Activated CD8-positive, alpha-beta memory T cell treated with anti-CD3 and anti-CD28 coated beads, Interleukin-2, amount 50 U/mL, for 4 hours (primary cell): ENCODE measurements at places on chromosomes 3 and 15.

GRCh38 chr3:82413171-82413570 lies 651.7 kb upstream of the GBE1 start:
- no peak for DNase-seq

GRCh38 chr3:115537669-115538068 lies 85.6 kb upstream of the GAP43 start:
- no peak for DNase-seq

DNA sequence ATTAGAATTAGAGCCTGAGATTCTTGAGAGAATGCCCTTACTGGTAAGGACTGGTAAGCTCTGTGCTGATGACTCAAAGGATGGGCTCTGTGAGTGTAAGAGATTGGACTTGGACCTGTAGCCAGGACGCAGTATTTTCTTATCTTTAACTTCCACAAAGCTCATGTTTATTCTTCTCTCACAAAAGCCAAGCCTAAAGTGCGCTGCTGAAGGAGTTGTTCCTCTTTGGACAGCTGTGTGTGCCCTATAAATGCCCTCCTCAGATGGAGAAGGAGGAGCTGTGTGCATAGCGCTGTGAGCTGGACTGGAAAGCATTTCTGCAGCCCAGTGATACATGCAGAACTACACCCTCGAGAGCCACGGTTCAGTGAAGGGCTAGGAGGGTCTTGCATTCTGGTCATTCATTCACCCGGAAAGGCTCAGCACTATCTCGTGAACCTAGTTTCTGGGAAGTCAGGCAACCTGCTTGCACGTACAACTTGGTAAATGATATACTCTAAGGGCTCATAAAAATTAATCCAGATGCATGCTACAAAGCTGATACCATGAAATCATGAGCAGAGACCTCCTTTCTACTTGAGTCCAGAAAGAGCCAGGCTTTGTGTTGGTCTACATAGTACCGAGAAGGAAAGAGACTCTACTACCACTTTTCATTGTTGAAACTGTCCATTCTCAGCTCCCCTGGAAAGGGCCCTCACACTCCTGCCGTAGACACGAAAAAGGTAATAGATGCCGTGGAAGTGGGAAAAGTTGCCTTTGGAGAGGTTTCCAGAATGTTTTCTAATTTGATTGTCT lies 103.0 kb upstream of the TBL1XR1 start:
- no peak for DNase-seq

GRCh38 chr3:146160321-146160963 lies 542 bp downstream of the PLOD2 start:
- no peak for DNase-seq

- no peak for DNase-seq
Observed at GRCh38 chr3:14843321-14843720, 24.6 kb downstream of the FGD5 start.

DNA sequence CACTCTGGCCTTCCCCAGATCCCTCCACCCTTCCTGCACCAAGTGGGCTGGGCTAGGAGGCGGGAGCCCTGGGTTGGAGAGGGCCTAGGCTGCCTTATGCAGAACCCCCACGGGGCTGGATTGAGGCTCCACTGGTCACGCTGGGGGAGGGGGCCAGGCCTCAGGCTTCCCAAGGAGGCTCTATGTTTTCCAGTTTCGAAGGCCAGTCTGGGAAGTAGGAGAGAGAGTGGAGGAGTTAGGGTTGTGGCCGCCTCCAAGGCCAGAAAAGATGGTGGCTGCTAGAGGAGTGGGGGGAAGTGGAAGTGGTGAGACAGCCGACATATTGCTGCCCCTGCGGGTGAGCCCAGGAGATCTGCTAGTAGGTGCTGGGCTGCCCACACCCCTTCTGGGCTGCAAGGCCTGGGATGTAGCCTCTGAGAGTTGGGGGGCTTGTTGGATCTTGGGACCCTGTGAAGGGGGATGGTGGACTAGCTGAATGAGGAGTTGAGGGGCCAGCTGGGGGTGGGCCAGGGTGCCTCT lies 1.2 kb downstream of the GNAI2 start:
- peak; percentile 25 for DNase-seq

- DNase-seq: peak; percentile 75
Observed at GRCh38 chr3:48507256-48508061, 3.5 kb upstream of the SHISA5 start.

GRCh38 chr3:24471486-24471885 lies 23.2 kb downstream of the THRB start:
- no peak for DNase-seq

DNA sequence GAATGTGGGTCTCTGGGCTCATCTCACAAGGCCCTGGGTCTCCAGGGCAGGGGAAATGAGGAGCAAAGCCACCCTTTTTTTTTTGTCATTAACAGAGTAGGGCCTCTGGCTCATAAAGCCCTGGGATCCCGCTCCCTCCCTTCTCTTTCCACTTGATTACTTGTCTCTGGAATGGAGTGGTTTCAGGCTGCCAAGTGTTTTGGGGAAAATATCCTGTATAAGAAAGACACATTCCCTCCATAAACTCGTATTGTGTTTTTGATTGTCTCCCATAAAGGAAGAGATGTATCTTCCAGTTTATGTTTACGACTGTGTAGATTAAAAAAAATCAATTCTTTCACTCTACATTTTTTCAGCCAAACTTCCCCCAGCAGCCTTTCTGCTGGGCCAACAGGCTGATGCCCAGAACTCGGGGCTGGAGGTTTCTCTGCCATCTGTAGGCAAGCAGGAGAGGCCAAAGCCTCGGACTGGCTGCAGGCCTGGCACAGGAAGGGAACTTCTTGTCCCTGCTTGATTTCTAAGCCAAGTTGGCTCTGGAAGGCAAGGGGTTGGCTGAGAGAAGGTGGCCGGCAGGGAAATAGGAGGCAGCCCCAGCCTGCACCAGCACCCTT lies 49.4 kb upstream of the INSYN1 start:
- no peak for DNase-seq

DNA sequence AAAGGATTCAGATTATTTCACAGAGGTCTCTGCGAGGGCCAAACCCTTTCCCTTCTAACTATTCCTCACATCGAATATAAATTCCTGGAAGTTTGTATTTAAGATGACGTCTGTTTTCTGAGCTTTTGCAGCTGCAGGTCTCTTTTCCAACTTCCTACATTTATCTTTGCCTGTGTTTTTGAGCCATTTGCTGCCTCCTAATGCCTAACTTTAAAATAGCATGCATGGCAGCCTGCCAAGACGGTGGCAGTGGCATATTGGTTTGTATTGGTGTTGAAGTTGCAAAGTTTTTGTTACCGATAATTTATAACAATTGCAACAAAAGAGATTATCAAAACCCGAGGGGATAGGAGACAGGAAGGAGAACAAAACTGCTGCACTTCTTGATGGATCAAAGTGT lies 187.1 kb upstream of the DNAJC19 start:
- no peak for DNase-seq

GRCh38 chr3:71966185-71966584 lies 181.2 kb upstream of the PROK2 start:
- no peak for DNase-seq

- no peak for DNase-seq
Observed at GRCh38 chr3:140756240-140757016, 78.6 kb downstream of the TRIM42 start.

DNA sequence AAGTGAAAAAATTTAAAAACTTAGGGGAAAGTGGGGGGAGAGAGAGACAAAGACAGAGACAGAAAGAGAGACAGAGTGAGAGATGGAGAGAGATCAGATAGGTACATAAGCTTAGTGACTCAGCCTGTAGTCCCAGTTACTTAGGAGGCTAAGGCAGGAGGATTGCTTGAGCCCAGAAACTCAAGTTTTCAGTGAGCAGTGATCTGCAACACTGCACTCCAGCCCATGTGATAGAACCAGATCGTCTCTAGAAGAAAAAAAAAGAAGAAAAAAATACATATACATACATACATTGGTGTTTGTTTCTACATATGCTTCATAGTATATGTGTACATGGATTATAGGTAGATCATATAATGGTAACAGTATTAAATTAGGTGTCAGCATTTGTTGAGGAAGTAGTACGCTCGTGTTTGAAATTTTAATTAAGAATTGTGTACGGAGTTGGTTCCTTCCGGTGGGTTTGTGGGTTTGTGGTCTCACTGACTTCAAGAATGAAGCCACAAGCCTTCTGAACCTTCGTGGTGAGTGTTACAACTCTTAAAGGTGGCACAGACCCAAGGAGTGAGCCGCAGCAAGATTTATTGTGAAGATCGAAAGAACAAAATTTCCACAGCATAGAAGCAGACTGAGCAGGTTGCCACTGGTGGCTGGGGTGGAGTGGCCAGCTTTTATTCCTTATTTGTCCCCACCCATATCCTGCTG lies 38.3 kb upstream of the SNRPN start:
- DNase-seq: no peak

DNA sequence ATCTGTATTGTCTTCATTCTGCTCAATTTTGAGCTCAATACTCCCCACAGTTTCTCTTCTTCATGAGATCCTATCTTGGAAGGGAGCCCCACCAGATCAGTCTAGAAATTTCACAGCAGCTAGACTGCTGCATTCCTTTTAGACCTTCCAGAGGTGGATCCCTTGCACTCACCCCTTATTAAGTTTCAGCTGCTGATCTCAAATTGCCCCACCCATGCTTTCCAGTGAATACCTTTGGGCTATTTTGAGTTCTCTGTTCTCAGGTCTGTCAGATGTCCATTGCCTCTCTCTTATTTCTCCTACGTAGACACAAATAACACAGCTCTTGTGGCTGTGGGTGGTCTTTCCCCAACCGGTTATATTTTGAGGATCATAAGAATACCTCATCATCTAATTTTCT lies 60.8 kb downstream of the GPR156 start:
- no peak for DNase-seq
